ENCODE measurements at places on chromosomes 7 and 10. TPM values are rescaled to one million over a fixed set of nuclear protein-coding genes. Genes with fewer than 3 reads are reported as not detected.

The IFIT1 gene
- total RNA-seq, result 1.0 TPM

The SRRM3 gene
- total RNA-seq, result 3.3 TPM

DNA sequence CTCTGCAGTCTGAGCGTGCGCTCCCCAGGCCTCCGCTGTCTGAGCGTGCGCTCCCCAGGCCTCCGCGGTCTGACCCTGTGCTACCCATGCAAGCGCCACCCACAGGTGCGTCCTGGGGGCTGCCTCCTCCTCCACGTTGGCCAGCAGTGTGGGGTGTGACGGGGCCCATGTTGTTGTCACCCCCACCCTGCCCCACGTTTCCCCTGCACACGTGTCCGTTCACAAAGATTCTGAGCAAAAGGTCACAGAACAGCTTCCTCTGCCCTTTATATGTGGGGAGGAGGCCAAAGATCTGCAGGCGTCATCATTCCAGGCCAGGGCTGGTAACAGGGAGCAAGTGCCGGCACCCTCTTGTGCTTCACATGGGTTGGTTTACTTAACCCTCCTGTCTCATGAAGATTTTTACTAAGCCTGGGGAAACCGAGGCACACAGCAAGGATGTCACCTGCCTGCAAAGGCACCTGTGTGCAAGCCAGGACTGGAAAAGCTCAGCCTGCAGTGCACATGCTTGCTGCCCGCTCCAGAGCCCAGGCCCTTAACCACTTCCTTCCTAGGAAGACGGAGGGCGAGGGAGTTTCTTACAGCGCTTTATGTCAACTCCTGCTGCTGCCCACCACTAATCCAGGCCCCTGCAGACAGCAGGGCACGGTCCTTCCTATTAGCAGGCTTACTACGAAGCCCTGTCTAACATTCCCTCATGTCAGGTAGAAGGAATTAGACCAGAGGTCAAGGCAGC lies 4.8 kb downstream of the GPR146 start:
- DNase-seq, result peak; percentile 84

GRCh38 chr7:50262446-50262845 lies 42.1 kb upstream of the IKZF1 start:
- no peak for DNase-seq
